ENCODE measurements at places on chromosomes 7 and 10. TPM values are rescaled to one million over a fixed set of nuclear protein-coding genes. Genes with fewer than 3 reads are reported as not detected.

DNA sequence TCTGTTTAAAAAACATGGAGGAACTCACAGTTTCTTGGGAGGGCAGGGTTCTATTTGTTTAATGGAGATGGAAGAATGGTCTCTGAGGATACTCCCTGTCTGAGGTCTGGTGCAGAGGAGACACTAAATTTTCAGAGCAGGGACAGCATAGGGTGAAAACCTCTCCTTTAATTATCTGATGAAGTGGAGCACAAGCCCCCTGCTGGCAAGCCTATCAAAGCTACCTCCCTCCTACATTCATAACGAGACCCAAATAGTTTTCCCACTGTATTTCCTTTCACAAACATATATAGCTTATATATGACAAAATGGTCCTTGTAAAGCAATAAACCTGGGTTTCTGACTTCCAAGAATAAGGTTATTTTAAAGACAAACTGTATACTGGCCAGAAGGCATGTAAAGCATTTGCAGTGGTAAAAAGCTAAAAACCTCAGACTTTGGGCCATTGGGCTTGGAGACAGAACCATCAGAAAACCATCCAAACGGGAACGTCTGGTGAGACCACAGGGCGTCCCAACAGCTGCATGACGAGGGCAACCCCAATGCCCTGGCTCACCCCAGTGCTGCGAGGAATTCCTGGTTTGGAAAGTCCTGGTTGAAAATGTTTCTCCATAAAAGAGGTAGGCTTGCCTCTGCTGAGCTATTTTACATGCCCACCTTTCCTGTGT lies 201.3 kb downstream of the FANK1 start:
- H3K4me3 ChIP-seq: no peak overlapping the region
- H3K4me1 ChIP-seq: no peaks in the 10 kb centered on the region
- H3K36me3 ChIP-seq: no peaks in the 10 kb centered on the region
- H3K27ac ChIP-seq: no peak overlapping the region

- no peaks in the 10 kb centered on the region for H3K27me3 ChIP-seq
- H3K4me1 ChIP-seq: no peaks in the 10 kb centered on the region
- DNase-seq: no peak
- H3K27ac ChIP-seq: no peak overlapping the region
- no peaks in the 10 kb centered on the region for H3K36me3 ChIP-seq
- H3K4me3 ChIP-seq: no peak overlapping the region
These were observed 55.2 kb downstream of the JAKMIP3 start for GRCh38 chr10:132120734-132121510.

DNA sequence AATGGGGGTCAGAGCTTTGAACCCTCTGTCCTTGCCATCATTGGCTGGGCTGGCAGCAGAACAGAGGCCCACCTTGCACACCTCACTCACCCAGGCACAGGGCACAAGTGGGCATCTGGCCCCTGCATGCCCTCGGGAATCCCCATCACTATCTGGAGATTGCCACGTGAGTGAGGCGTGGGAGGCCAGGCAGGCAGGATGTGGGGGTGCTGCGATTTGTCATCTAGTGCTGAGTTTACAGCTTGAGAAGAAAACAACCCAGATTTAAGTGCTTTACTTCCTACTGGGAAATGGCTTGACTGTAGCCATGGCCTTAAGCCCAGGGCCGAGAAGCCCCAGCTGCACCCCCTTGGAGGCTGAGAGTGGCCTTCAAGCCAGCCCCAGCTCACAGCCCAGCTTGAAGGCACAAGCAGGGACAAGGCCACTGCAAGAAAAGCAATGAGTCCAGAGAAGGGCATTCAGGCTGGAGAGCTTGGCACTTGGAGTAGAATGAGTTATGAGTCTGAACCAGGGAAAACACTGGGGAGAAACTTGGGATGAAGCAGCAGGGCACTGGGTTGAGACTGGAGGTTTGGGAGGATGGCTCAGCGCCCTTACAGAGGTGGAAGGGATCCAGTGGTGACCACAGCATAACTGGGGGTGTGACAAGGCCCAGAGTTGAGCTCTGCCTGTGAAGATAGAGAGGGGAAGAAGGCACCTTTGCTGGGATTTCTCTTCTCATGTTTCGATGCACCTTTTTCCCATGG lies 123.0 kb downstream of the CXCL12 start:
- no peaks in the 10 kb centered on the region for H3K36me3 ChIP-seq
- H3K4me1 ChIP-seq: peaks cover 45% of the 10 kb centered on the region
- peak overlapping the region; percentile 56 for H3K27ac ChIP-seq
- peak; percentile 79 for DNase-seq
- H3K4me3 ChIP-seq: no peak overlapping the region

Gene MNX1
- not detected for total RNA-seq

- no peaks in the 10 kb centered on the region for H3K27me3 ChIP-seq
- H3K27ac ChIP-seq: no peak overlapping the region
- no peaks in the 10 kb centered on the region for H3K36me3 ChIP-seq
- DNase-seq: no peak
- no peak overlapping the region for H3K4me3 ChIP-seq
- no peaks in the 10 kb centered on the region for H3K4me1 ChIP-seq
These were observed 36.7 kb upstream of the SLIT1 start for GRCh38 chr10:97222326-97222961.

GRCh38 chr7:4882169-4883032 lies 1.1 kb downstream of the RADIL start:
- peaks cover 23% of the 10 kb centered on the region for H3K4me1 ChIP-seq
- peak; percentile 93 for DNase-seq
- no peaks in the 10 kb centered on the region for H3K27me3 ChIP-seq
- H3K27ac ChIP-seq: peak overlapping the region; percentile 85

GRCh38 chr10:79376751-79377556 lies 29.7 kb downstream of the PPIF start:
- H3K4me3 ChIP-seq: no peak overlapping the region
- H3K27me3 ChIP-seq: no peaks in the 10 kb centered on the region
- no peaks in the 10 kb centered on the region for H3K36me3 ChIP-seq
- no peak overlapping the region for H3K27ac ChIP-seq
- peaks cover 39% of the 10 kb centered on the region for H3K4me1 ChIP-seq
- peak; percentile 60 for DNase-seq

Data from vagina (tissue), 2 donors.